ENCODE measurements at places on chromosomes 12 and 14.

DNA sequence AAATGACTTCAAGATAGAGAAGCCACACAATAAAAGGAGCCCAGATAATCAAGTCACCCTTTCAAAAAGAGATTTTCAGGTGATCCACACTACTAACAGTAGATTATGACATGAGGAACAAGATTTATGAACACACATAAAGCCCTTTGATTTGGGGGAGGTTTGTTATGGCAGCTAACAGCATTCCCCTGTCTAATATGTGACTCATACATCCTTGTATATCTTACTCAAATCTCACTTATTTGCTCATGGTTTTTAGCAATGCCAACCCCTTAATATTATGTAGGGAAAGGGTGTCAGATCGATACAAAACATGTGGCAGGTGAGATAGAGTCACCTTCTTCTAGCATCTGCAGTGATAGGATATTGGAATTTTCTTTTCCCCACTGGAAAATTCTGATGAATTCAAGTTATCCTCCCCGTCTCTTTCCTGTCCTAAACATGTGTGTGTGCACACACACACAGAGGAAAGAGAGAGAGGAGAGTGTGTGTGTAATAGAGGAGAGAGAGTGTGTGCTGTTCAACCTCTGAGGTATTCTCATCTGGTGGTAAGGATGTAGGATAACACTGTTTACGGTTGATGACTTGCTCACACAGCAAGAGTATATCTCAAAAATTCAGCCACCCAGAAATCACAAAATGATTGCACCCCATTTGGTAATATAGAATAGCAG lies 319.9 kb downstream of the KCNC2 start:
- DNase-seq: peak; percentile 85

GRCh38 chr14:52902971-52903619 lies 47.8 kb downstream of the FERMT2 start:
- no peak for DNase-seq

DNA sequence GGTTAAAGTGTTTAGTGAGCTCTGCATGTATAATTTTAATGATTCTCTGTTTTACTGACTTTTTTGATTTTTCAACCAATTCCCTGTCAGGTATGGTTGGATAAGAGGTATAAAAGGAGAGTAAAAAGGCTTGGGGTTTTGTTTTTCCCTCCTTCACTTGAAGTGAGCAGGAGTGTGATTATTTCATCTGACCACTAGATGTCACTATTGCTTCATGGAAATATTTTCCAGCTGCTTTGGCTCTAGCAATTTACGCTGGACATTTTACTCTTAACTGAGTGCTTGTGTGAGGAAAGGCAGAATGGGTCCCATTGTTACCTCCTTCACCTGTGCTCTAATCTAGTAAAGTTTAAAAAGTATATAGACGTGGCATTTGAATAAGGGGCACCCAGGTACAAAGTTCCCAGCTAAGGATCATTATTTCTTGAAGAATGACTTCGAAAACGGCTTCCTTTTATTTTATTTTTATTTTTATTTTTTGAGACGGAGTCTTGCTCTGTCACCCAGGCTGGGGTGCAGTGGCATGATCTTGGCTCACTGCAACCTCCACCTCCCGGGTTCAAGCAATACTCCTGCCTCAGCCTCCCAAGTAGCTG lies 66.5 kb downstream of the TBC1D30 start:
- peak; percentile 85 for DNase-seq

DNA sequence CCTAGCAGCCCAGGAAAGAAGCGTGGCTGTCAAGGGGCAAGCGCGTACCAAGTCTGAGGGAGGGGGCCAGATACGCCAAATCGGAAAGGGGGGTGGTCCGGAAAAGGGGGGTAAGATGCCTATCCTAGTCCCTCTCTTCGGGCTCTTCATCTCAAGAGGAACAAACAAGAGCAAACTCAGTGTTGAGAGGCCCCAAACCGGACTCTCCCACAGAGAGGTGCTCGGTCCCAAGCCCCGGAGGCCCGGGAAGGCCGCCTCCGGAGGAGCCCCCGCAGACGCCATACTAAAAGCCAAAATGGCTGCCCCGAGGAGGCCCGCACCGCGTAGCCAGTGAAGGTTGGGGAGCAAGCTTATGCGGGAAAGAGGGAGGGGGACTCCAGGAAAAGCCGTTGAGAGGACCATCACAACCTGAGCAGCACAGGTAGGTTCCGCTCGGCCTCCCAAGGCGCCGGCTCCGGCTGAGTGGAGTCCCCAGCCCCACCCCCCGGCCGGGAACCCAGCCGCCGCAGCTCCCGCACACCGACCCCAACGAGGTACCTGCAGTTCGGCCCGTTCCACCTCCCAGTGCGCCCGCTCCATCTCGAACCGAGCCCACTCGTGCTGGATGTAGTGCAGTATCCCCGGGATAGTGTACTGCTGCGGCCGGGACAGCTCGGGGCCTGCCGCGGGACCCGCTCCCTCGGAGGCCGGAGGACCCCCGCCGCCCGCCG lies at the start of gene AP4S1:
Gene AP4S1, plus strand, starts transcription at position 283 of the 710 bp plus-strand sequence. CDS start 40,548 bp downstream, outside the sequence.
- peak; percentile 36 for DNase-seq

- peak; percentile 66 for DNase-seq
Observed at GRCh38 chr12:96445691-96446583, 43.4 kb upstream of the CFAP54 start.

DNA sequence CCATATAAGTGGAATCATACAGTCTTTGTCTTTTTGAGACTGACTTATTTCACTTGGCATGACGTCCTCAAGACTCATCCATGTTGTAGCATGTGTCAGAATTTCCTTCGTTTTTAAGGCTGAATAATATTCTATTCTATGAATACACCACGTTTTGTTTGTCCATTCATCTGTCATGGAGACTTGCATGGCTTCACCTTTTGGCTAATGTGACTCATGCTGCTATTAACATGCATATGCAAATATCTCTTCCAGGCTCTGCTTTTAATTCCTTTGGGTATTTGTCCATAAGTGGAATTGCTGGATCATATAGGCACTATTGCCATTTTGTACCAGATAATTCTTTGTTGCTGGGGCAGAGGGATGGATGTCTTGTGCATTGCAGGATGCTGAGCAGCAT lies 19.6 kb upstream of the WSCD2 start:
- DNase-seq: no peak

GRCh38 chr12:49806321-49806813 lies 21.8 kb downstream of the NCKAP5L start:
- DNase-seq: no peak

- peak; percentile 19 for DNase-seq
Observed at GRCh38 chr12:48084066-48084465, 21.8 kb downstream of the SENP1 start.

DNA sequence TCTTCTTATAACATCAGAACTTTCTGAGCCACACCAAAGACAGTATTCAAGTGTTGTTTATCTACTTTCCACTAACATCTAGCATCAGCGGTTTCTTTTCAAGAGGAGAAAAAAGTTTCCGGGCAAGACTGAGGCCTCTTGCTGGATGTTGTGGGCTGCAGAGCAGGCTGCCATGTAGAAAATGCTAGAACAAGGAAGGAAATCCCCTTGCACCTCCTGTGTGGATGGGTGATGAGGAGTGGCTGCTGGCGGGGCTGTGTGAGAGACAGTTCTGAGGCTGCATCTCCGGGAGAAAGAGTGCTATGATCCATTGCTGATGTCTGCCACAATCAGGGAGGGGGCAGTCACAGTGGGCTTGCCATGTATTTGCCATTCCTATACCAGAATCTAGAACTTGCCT lies 37.8 kb upstream of the PPP1CC start:
- no peak for DNase-seq

All from HT-29 (cell line).